ENCODE measurements at places on chromosomes 5 and 9.

DNA sequence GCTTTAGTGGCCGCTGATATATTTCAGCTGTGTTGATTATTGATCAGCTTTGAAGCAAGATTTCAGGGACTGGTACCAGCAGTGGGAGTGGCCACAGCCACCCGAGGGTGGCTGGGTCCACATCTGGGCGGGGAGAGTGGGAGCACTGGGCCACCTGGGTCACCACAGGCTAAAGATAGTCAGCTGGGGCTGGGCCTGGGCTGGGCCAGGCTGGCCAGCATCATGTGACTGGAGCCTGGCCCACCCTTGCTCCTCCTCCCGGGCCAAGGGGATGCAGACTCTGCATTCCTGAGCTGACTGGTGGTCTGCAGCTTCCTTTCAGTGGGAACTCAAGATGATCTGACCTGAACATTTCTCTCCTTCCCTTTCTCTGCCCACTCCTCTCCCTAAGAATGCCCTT, 27.1 kb downstream of the LARP1 start:
- no peak for DNase-seq

GRCh38 chr9:71323357-71323756, 201.9 kb upstream of the TRPM3 start:
- no peak for DNase-seq

GRCh38 chr5:102529031-102529430, 30.2 kb upstream of the SLCO6A1 start:
- no peak for DNase-seq

GRCh38 chr5:485946-486491, 38.2 kb downstream of the SLC9A3 start:
- no peak for DNase-seq

DNA sequence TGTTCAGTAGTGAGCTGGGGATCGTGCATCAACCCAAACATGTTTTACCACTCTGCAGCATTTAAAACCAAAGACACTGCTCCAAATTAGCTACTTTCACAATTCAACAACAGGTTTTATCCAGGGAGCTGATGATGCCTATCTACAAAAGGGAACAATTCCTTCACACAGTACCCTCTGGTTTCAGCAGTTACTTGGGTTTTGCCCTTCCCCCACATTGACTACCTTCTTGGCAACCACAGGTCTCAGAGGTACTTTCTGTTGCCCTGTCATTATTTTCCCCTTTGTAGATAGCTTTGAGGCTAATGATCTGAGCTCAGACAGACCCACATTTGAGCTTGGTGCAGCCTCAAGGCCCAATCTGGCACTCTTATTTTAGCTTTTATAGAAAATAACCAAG, 96.1 kb downstream of the WDR41 start:
- DNase-seq: no peak

GRCh38 chr9:69173891-69174615, at the start of gene TJP2:
TJP2 (plus strand) TSS chr9:69174277; CDS start chr9:69174373, 96 bp downstream.
- no peak for DNase-seq

- DNase-seq: no peak
Measured at GRCh38 chr9:134182554-134183085, 18.3 kb upstream of the RNU6ATAC start.

DNA sequence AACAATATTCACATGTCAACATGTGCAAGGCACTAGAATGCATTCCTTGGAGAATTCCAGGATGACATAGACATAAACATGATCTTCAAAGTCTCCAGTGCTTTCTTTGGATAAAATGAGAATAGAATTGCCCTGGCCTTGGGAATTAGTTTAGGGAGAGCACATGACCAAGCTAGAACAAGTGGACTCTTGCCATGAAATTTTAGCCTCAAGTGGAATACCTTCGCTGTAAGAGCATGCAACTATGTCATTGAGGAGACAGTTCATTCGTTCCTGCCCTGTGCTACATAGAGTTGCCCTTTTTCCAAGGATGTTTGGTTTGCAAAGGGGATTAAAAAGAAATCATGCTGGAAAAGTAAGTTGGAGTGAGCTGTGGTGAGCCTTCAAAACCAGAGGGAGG, 42.7 kb downstream of the ZFAND5 start:
- DNase-seq: no peak

DNA sequence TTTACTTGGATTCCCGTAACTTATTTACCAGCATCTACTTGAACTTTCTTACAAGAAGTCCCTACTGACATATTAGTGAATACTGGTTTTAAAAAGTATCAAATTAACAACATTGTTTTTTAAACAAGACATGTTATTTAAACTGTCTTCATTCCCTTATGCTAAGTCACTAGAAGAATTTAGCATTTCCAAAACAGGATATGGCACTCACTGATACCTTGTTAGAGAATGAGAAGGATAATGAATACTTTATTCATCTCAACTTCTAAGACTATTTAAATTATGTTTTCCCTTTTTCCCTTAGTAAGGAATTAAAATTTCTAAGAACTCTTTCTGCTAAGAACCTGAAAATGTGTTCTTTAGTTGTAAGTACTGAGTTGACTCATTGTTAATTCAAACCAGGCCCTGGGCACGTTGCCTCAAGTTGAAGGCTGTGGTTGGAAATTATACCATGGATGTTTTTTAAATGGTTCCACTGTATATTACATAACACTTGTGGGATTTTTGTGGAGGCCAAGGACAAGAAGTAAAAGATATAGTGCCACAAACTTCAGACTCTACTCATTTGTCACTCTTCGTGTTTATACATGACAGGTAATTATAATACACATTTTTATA, 219.0 kb upstream of the EDIL3 start:
- no peak for DNase-seq

DNA sequence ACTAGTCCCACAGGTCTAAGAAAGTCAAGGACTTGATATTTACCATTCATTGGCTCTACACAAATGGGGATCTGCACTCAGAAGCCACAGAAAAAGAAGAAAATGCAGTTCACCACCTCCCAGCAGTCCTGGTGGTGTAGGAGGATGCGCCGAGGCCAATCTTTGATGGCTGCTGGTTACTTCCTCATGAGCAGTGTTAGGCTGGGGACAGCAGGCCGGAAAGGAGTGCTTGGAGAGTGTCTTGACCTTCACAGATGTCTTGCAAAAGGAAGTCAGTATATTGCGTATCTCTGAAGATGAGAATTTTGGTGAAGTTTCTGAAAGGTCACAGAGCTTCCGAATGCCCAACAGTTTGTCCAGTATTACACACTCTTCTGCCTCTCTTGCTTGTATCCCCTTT, 597.0 kb downstream of the EBF1 start:
- DNase-seq: no peak

DNA sequence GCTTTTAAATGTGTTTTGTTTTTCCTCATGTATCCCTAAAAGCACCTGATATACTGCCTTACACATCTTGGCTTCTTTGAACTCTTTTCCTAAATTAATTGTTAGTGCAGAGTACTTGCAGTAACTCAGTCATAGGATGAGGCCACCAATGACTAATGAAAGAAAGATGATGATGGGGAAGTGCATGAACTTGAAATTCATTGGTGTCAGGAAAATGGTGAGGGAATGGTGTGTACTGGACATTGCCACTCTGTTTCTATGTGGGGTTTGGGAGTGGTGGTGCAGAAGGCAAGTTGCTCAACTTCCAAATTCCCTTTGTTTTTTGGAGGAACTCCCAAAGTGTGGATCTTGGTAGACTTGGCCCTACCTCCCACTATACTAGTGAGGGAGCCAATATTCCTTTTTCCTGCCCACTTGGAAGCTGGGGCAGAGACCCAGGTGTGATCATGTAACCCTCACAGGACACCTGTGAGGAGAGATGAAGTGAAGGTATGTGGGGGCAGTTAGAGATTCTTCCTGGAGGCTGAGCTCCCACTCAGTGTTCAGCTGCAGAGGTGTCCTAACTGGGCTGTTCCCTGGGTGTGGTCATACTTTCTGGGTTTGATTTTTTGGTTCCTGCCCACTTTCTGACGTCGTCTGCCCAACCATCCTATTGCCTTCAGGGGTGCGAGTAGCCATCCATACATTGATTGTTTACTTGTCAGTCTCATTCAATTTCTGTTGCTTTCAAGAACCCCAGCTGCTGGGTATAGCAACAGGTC, 298.5 kb downstream of the MAST4 start:
- no peak for DNase-seq

DNA sequence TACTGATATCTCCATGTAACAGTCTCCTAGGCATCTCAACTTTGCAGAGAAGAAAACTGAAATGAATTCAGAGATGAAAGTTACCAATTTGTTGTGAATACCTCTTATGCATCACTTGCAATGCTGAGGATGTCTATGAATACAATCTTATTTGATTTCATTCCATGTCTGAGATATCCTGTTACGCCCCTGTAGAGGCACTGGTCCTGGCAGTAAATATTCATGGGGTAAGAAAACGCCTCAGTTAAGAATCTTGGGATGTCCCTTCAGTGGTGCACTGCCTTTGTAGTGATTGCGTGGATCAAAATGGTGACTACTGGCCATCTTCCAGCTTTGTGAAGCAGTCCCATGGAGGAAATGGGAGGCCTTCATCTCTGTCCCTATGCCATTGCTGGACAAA, 229.1 kb upstream of the C9orf72 start:
- DNase-seq: no peak

DNA sequence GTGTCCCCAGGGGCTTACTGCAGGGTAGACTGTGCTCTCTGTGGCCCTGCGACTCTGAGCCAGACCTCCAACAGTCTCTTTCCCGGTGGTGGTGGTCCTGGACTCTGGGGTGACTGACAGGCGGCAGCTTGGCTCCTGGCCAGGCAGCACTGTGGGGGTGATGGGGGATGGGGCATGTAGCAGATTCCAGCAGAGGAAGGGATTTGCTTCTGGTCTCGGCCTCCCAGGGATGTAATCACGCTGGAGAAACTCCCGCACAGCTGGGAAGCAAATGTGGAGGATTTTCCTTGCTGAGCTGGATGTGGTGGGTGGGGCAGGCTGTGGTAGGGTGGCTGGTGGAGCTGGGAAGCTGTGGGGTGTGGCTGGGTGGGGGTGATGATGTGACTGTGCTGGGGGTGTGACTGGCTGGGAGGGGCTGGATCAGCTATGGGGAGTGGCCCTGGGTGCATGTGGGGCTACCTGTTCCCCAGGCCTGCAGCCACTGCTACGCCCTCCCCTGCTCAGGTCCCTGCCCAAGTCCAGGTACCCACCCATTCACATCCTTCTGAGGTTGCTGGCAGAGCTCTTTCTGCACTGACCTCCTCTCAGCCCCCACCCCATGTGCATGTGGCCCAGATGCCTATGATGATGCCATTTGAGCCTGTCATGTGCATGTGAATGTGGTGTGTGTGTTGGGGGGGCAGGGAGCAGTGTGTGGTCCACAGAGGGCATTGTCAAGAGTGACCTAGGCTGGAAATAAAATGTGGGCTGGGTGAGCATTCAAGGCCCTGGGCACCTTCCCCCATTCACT, 3.8 kb downstream of the NDST1 start:
- DNase-seq: no peak

DNA sequence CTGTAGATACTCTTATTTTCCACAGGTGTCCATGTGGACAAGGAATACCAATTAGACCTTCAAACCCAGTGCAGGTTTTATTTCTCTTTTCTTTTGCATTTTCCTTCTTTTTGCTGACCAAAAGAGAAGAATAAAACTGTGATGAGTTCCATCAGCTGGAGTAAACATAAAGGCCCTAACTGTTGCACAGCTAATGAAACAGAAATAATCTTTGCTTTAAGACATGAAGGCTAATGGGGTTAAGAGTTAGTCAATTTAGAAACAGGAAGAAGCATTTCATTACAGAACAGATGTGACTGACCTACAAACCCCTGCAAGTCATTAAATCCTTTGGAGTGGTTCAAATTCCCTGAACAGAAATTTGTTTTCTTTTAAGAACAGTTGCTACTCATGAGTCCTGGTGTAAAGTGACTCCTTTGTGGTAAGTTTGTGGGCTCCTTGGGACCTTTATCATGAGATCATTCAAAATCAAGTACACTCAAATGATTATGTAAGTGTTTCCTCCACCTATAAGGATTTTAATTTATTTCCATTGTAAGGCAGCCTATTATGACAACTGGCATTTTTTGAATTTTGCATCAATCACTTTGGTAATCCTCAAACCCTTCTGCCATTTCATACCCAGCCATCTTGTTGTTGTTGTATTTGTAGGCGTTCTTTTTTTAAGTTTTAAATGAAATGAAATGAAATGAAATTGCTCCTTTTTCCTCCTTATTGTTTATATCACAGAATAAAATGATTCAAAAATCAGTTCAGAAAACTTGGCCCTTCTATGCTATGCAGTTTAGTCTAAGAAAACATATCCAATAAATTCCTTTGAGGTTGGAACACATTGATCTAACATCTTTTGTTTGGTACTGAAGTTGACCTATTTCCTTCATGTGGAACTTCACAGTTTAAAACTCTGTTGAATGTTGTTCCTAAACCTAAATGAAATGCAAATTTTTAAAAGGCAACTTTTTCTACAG, 1.3 kb downstream of the MINAR2 start:
- no peak for DNase-seq

- no peak for DNase-seq
Measured at GRCh38 chr5:16774806-16775205, 158.0 kb upstream of the RETREG1 start.

- no peak for DNase-seq
Measured at GRCh38 chr5:39580702-39581453, 156.1 kb upstream of the DAB2 start.

DNA sequence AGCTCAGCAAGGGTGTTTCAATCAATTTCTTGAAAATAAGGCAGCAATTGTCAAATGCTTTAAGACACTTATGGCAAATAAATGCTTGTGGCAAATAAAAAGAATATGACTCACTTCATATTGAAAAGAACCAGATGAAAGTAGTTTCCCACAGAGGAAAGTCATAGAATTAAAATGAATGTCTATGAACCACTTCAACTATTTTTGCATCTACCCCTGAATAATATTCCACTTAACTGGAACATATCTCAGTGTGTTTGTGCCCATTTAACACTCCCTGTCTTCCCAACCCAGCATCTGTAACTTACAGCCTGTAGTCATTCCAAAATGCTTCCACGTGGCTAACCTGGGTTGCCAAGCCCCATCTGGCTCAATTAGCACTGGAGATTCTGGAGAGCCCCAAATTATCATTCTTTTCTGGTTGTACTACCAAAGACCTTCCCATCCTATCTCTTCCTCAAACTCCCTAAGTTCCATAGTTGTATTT, 84.7 kb downstream of the FEM1C start:
- no peak for DNase-seq

DNA sequence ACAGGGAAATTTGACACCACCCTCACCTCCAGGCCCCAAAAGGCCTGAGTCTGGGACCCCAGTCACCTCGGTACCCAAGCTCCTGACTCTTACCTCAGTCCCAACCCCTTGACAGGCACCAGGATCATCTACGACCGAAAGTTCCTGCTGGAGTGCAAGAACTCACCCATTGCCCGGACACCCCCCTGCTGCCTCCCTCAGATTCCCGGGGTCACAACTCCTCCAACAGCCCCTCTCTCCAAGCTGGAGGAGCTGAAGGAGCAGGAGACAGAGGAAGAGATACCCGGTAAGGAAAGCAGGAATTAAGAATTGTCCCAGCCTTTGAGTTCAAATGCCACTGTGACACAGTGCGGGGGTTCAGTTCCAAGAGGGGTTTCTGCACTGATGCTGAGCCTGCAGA, 1.3 kb downstream of the EIF4EBP3 start:
- no peak for DNase-seq

GRCh38 chr5:110880413-110880812, 141.6 kb downstream of the SLC25A46 start:
- DNase-seq: peak; percentile 44

GRCh38 chr5:54854883-54855581, 130.4 kb downstream of the ESM1 start:
- no peak for DNase-seq
